Mesothelial cell of epicardium (in vitro differentiated cells): ENCODE measurements at places on chromosomes 11 and 22.

GRCh38 chr11:70095541-70096252, 17.6 kb downstream of the ANO1 start:
- H3K4me1 ChIP-seq = peaks cover 24% of the 10 kb centered on the region
- H3K36me3 ChIP-seq = peaks cover 5% of the 10 kb centered on the region
- H3K27ac ChIP-seq = no peak overlapping the region
- H3K27me3 ChIP-seq = no peaks in the 10 kb centered on the region
- H3K4me3 ChIP-seq = no peak overlapping the region
- no peak for DNase-seq

DNA sequence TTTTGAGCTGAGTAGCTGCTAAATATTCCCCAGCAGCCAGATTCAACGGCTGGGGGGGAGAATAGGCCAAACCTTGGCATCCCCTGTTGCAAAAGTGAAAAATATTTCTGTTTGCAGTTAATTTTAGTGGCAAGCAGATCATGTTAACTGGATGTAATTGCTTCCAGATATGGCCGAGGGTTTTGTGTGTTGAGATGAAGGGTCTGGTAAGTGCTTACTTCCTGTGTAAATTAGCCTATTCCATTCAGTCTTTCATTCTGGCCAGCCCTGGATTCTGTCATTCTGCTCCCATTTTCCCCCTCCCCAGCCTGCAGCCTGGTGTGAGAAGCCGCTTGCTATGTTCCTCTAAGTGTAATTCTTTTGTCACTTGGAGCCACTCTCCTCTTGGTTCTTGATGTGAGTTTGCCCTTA, 17.4 kb downstream of the ZBTB16 start:
- no peak overlapping the region for H3K4me3 ChIP-seq
- no peak for DNase-seq
- H3K4me1 ChIP-seq = peaks cover 36% of the 10 kb centered on the region
- peaks cover 86% of the 10 kb centered on the region for H3K27me3 ChIP-seq
- H3K36me3 ChIP-seq = no peaks in the 10 kb centered on the region

GRCh38 chr11:95999711-96000406, 76.0 kb upstream of the MTMR2 start:
- no peak for DNase-seq
- H3K27ac ChIP-seq = peak overlapping the region; percentile 75
- H3K4me1 ChIP-seq = peaks cover 32% of the 10 kb centered on the region
- no peak overlapping the region for H3K4me3 ChIP-seq

DNA sequence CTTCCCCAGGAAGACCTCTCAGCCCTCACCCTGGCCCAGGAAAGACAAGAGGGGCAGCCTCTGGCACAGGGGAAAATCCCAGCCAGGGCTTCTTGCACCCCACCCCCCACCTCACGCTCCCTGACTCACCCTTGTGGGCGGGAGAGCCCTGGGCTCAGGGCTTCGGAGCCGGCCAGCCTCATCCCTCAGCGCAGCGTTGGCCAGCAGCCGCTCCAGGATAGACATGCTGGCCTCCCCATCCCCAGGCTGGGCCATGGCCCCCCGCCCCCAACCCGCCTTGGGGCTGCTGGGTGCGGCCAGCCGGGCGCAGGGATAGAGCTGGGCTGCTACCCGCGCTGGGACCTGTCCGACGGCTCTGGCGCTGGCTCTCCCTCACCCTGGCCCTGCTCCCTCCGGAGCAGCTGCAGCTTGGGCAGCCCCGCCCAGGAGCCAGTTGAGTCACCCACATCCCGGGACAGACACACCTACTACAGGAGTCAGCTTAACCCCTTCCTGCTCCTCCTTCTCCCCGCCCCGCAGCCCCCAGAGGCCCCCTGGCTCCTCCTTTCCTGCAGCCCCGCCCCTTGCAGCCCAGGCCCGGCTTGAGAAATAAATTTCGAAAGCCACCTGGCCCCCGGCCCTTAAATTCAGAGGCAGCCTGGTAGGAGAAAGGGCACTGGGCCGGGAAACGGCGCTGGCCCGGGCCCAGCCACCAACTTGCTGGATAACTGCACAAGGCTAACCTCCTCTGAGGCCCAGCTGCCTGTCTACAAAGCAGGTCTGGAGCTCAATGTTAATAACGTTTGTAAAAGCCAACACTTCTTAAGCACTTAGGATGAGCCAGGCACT, 13.4 kb downstream of the TNKS1BP1 start:
- H3K36me3 ChIP-seq = peaks cover 26% of the 10 kb centered on the region
- peaks cover 43% of the 10 kb centered on the region for H3K4me1 ChIP-seq
- H3K27ac ChIP-seq = peak overlapping the region; percentile 84
- no peaks in the 10 kb centered on the region for H3K27me3 ChIP-seq

- H3K27me3 ChIP-seq = no peaks in the 10 kb centered on the region
- no peak for DNase-seq
- H3K36me3 ChIP-seq = peaks cover 3% of the 10 kb centered on the region
- peak overlapping the region; percentile 82 for H3K27ac ChIP-seq
- peaks cover 39% of the 10 kb centered on the region for H3K4me1 ChIP-seq
- peak overlapping the region; percentile 91 for H3K4me3 ChIP-seq
These were observed 1.5 kb downstream of the SIDT2 start for GRCh38 chr11:117180020-117180419.

DNA sequence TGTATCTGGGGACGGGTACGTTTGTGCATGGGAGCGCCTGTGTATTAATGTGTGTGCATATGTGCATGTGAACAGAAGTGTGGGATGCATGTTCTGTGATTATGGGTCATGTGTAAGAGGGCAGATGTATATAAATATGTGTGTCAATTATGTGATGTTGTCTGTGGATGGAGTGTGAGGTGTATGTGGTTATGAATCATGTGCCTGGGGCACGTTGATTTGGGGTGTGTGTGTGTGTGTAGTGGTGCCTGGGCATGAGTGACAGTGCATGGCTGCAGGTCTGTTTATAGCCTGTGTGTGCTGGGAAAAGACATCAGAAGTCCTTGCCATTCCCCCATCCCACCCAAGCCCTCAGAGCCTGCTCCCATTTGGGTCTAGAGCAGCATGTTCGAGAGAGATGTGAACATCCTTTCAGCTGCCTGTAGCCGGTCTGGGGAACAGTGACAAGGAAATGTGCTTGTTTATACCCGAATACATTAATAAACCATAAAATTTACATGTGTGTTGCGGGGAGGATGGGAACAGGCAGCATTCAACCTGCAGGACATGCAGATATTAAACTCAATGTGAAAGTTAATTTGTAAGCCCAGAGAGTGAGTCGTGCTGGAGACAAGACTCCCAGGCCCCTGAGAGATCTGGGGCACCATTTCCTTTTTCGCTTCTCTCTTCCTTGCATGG, 129.0 kb downstream of the NECTIN1 start:
- H3K4me3 ChIP-seq = no peak overlapping the region
- H3K27ac ChIP-seq = no peak overlapping the region
- no peak for DNase-seq
- H3K4me1 ChIP-seq = peaks cover 5% of the 10 kb centered on the region

DNA sequence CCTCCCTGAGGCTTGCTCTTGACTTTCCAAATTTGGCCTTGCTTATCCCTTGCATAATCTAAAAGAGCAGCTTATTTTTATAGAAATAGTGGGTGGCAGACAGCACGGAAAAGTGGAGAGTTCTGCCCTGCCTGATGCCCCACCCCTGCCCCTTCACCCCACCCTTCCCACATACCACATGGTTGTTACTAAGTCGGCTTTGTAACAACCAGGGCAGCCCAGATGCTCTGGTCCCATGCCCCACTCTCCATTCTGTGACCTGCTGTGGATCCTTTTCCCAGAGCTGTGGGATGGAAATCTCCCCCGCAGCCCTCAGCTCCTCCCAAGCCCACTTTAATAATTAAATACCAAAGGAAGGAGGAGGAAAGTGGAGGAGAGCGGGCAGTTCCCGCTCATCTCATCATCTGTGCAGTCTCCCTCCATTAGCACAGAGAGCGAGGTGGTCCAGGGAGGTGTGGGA, 10.9 kb downstream of the MRGPRF start:
- H3K27me3 ChIP-seq = no peaks in the 10 kb centered on the region
- no peak overlapping the region for H3K4me3 ChIP-seq
- no peaks in the 10 kb centered on the region for H3K36me3 ChIP-seq
- H3K4me1 ChIP-seq = peaks cover 21% of the 10 kb centered on the region
- DNase-seq = no peak
